ENCODE measurements at places on chromosomes 7 and 10.

GRCh38 chr7:139893461-139893860 is 64.4 kb downstream of the TBXAS1 start:
- DNase-seq = no peak

DNA sequence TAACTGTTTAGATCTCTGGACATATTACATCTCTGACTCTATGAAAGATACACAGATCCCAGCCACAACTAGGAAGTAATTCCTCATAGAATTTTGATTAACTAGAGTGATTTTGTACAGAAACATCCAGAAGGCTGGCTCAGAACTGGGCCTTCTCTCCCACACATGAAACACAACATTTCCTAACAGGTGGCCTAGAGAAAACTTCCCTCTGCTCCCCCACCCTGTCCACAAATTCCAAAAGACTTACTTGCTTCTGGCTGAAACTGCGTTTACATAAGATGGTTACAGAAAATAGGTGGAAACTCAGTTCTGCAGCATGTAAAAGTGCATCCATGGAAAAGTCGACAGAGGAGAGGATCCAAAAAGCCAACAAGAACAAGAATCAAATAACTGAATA is 132.9 kb downstream of the FZD1 start:
- DNase-seq = peak; percentile 76

DNA sequence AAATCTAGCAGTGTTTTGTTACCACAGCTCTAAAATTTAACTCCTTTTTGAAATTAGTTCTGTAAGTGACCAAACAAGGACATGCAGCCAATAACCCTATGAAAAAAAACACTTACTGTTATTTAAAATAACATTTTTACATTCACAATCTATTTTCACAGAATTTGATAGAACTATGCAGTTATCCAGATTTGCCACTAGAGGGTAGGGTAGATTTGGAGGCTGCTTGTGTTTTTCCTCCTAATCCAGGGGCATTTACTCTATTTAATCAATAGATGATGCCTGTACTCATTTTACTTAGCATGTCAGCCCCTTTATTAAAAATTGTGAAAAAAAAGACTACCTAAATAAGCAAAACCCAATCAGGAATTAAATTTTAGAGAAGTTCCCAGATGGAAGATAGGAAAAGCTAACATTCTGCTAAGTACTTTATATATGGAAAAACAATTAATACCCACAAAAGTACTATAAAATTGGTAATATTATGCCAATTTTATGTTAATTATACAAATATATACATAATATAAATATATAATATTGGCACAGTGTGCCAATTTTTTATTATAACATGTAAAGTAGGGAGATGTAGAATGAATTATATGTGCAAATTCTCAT is 18.1 kb upstream of the LIPK start:
- no peak for DNase-seq

DNA sequence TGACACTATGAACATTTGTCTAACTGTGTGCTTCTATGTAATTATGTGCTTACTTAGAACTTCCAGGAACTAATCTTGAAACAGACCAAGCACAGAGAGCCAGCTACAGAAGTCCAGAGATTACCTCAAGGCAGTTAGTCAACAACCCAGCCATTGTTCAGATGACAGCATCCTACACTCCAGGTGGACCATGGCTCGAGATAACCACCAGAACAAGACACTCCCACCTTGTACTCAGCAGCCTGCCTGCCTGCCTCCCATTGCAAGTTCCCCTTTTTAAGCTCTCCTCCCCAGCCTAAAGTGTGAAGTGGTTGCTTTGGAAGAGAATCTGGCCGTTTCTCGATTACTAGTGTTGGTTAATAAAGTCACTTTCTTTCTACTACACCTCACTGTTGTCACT is 1080.6 kb upstream of the LRRN3 start:
- no peak for DNase-seq

- no peak for DNase-seq
These were observed 16.4 kb downstream of the ZNF487 start for GRCh38 chr10:43453266-43453831.

- DNase-seq = no peak
These were observed 160.8 kb downstream of the ZNF438 start for GRCh38 chr10:30870896-30871295.

- DNase-seq = no peak
These were observed 986.9 kb downstream of the REEP3 start for GRCh38 chr10:64508029-64508661.

GRCh38 chr7:156166692-156167416 is 354.6 kb upstream of the SHH start:
- no peak for DNase-seq

- no peak for DNase-seq
These were observed 28.4 kb downstream of the MKI67 start for GRCh38 chr10:128097783-128098182.

GRCh38 chr10:35204650-35205319 is 78.1 kb downstream of the CREM start:
- DNase-seq = no peak

GRCh38 chr7:151315038-151315655 is 26.5 kb upstream of the NUB1 start:
- DNase-seq = peak; percentile 41

- peak; percentile 66 for DNase-seq
These were observed 82.3 kb upstream of the GTF2I start for GRCh38 chr7:74575083-74575784.

GRCh38 chr10:23419655-23420329 is 19.1 kb upstream of the OTUD1 start:
- DNase-seq = no peak

GRCh38 chr7:151257990-151258389 is 9.5 kb upstream of the SMARCD3 start:
- no peak for DNase-seq

GRCh38 chr7:4185136-4185535 is 497.0 kb upstream of the FOXK1 start:
- DNase-seq = no peak

DNA sequence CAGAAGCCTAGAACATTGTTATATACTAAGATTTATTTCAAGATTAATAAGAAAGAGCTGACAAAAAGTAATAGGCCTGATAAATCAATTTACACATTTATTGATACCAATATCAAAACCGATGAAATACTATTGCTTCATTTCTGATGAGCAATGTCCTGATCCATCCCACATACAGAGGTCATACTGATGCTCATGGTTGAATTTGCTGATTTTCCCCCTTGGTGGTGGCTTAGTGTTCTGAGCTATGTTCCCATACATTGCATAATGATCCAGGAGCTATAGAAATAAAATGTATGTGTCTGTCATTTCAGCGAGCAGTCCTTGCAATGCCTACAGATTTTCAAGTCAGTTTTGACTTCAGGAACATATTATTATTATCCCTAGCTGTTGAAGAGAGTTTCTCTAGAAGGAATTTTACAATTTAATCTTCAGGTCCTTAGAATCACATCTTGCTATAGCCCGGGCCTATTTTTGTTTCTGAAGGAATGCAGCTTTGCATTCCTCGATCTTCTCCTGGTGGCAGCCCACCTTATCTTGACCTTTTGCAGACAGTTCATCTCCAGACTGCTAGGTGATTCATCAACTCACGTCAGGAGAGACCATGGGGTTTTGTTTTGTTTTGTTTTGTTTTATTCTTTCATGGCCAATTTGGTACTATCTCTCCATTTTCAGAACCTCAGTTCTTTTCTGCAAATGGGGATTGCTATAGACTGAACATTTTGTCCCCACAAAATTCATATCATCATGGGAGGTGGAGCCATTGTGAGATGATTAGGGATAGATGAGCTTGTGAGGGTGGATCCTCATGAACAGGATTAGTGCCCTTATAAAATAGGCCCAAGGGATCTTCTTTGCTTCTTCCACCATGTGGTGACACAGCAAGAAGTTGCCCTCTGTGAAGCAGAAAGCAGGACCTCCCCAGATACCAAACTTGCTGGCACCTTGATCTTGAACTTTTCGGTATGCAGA is 465.6 kb upstream of the IGFBP3 start:
- peak; percentile 68 for DNase-seq

- DNase-seq = peak; percentile 71
These were observed 182.6 kb upstream of the TMEM106B start for GRCh38 chr7:12028508-12028907.

- peak; percentile 90 for DNase-seq
These were observed 164.3 kb downstream of the BMPER start for GRCh38 chr7:34069676-34070075.

DNA sequence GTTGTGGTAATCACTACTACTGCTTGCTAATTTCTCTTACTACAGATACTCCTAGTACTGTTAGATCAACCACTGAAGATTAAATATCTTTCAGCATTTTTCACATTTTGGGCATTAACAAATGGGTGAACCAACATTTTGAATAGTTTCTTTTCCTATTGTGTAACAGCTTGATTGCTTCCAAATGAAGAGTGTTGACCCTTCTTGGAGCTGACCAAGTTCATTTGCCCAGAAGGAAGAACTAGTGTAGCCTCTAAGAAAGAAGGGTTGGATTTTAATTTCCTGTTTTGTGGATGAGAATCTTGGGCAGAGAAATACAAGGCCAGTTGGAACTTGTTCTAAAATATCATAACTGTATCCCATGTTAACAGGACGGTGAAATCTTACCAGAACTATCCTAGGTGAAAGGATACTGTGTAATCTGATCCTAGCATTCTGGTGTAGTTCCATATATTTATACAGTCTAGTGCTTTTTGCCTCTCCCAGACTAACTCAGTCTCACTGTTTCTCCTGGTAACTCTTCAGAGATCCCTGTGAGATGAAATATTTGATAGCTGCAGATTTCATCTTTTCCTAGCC is 37.3 kb downstream of the SND1 start:
- no peak for DNase-seq

GRCh38 chr7:128405471-128406313 is 4.1 kb downstream of the IMPDH1 start:
- DNase-seq = no peak

DNA sequence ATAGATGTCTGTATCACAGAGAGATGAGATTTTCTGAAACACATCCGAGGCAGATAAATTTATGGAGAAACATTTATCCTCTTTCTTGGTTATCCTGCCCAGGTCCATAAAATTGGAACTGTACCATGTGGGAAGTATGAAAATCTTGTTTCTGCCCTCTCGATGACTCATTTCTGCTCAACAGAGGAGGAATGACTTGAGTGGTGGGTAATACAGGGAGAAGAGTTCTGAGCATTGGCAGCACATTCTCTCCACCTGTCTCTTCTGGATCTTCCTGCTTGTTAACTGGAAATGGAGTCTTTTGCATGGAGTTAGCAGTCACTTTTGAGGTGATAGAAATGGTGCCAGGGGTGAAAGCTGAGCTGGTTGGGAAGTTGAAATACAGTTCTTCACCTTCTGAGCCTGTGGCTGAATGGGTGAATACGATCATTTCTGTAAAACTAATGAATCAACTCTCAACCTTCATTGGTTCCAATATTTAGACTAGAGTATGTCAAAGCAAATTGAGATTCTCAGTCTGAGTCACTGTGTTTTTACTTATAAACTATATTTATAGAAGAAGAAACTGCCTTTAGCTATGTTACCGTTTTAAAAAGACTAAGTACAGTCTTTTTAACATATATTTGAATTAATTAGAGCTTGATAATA is 945.5 kb downstream of the SORCS3 start:
- no peak for DNase-seq

DNA sequence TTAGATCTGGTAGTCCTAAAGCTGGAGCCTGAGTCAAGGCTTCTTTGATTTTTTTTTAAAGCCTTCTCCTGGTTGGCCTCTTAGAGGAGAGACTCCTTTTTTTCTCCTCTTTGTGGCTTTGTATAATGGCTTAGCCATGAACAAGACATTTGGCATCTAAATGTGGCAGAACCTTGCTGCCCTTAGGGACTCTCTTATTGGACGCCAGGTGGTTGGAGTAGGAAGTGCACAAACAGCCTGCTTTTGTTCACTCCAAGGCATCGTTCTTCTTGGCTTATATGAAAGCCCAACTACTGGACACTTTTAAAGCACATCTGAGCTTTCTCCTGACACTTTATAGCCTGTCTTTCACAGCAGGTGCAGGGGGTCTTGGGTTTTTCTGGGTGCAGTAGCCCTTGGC is 25.0 kb downstream of the ZPBP start:
- no peak for DNase-seq

DNA sequence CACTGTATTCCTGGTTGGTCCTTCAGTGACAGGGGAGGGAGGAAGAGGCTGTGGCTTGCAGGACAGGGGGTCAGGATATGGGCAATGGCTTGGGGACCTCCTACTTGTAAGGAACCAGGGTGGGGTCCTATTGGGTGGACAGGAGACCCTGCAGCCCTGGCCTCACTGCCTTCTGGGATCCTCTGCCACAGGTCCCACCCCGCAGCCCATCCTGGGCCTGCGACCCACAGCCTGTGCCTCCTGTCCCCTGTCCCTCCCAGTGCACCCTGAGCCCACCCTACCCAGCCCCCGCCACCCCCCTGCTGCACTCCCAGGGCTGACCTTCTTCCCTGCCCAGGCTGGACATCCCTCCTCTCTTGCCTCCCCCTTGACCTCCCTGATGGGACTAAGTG is 58.7 kb upstream of the MYL10 start:
- no peak for DNase-seq

- DNase-seq = no peak
These were observed 45.3 kb downstream of the NRG3 start for GRCh38 chr10:81920213-81920829.

DNA sequence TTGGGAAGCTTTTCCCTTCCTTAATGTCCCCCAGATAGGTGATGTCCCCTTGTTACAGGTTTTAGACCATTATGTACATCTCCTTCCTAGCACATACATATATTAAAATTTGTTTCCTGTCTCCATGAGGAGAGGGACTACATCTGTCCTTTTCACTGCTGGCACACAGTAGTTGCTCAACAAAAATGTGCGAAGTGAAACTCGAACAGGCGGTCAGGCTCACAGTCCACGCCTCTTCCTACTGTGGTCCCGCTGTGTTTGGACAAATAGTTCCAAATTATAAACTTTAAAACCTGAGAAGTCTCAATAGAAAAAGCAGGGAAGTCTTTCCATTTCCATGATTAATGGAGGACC is 1.2 kb upstream of the HHEX start:
- no peak for DNase-seq

DNA sequence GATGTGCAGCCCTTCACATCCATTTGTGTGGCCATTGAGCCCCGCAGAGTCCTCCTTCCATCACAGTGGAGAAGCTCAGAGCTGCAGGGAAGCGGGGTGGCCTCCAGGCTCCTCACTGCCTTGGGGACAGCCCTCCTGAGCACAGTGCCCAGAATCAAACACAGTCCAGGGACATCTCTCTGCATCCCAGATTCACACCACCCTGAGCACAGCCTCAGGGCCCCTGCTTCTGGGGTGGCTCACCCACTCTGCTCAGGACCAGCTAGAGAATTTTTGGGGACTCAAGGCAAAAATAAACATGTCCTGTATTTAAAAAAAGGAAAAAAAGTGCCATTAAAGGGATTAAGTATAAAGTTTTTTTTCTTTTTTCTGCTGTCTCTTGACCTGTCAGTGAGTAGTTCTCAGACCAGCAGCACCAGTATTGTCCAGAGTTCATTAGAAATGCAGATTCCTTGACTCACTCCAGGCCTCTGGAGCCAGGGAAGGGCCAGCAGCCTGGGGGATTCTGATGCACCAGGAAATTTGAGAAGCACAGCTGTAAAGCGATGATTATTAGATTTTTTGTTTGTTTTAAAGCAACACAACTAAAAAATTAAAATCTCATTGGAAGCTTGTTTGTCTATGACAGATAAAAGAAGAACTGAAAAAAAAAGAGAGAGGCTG is 61.6 kb downstream of the ARHGAP22 start:
- no peak for DNase-seq

- DNase-seq = no peak
These were observed 934.6 kb downstream of the CCSER2 start for GRCh38 chr10:85262992-85263391.

All from NCI-H226 (cell line).